AG08395 (cell line): ENCODE measurements at places on chromosomes 5 and 9.

GRCh38 chr9:11338130-11338529, 725.3 kb upstream of the PTPRD start:
- no peak for DNase-seq

- no peak for DNase-seq
These were observed 33.0 kb upstream of the PANK3 start for GRCh38 chr5:168612123-168612522.

DNA sequence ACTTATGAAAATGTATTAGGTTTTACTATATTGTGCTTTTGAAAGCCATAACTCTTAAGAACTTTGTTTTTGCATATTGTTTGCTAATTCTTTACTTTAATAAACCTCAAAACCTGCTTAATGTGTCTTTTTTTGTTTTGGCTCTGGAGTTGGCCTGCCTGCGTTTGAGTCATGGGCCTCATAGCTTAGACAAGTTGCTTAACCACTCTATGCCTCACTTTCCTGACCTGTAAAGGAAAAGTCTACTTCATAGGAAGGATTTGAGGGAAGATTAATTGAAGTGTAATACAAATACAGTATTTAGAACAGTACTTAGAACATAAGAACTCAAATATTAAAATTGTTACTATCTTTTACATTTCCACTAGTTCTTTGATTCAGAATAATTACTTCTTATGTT, 10.3 kb downstream of the SMIM32 start:
- no peak for DNase-seq

- no peak for DNase-seq
These were observed 444.0 kb upstream of the PTGER4 start for GRCh38 chr5:40235471-40236400.

DNA sequence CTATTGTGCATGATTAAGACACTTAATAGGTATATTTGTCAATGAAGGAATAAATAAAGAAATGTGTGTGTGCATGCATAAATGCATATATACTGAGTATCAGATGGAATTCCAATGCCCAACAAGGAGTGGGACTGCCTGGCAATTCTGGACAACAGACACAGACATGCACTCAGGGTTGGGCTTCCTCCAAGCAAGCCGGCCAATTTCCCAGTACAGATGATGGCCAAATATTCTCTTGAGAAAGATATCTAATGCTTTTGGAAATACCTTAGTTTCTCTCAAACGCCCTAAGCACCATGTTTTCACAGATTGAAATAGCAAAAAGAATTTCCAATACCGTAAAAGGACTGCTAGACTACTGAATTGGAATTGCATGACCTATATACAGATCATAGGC, 11.1 kb downstream of the FTMT start:
- DNase-seq = no peak

- DNase-seq = no peak
These were observed 63.6 kb downstream of the ADAMTS2 start for GRCh38 chr5:179281694-179282093.
